Glutamatergic neuron (in vitro differentiated cells): ENCODE measurements at places on chromosomes 1 and 21. TPM values are rescaled to one million over a fixed set of nuclear protein-coding genes. Genes with fewer than 3 reads are reported as not detected.

- DNase-seq: no peak
- peaks cover 2% of the 10 kb centered on the region for H3K4me1 ChIP-seq
- H3K27me3 ChIP-seq: peaks cover 2% of the 10 kb centered on the region
- H3K4me3 ChIP-seq: no peak overlapping the region
These were observed 38.0 kb downstream of the EBNA1BP2 start for GRCh38 chr1:43134068-43134467.

Gene TTC24
- total RNA-seq: not detected

GRCh38 chr1:43214501-43215444 is 42.6 kb downstream of the CFAP57 start:
- H3K27me3 ChIP-seq: no peaks in the 10 kb centered on the region
- H3K27ac ChIP-seq: no peak overlapping the region
- DNase-seq: no peak

GRCh38 chr1:169959686-169960085 is 66.0 kb upstream of the SCYL3 start:
- no peaks in the 10 kb centered on the region for H3K27me3 ChIP-seq
- no peaks in the 10 kb centered on the region for H3K4me1 ChIP-seq
- no peaks in the 10 kb centered on the region for H3K36me3 ChIP-seq
- H3K27ac ChIP-seq: no peak overlapping the region
- no peak for DNase-seq

DNA sequence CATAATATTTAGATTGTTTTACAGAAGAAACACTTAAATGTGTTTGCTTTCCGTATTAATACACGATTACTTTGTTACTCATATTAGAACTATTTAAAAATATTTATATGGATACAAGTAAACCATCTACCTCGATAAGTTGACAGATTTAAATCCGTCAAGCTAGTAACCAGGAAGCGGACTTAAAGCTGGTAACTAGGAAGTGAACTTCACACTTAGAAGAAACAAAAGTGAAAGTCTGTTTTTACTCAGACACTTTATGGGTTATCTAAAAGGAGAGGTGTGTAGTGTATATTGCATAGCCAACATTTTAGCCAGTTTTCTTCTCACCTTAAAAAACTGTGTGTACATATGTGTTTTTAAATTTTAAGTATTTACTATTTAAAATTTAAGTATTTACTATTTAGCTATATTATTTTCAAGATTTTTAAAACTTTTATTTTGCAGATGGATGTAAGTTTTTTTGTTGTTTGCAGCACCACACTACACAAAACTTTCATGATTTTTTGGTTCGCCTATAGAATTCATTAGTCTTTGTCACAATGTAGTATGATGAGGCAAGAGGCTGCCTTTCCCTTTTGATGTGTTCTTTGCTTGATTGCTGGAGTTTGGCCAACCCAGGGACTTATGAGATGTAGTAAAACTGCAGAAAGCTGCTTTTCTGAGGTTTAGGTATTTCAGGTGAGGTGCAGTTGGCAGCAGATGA is 2.7 kb downstream of the USP25 start:
- H3K36me3 ChIP-seq: no peaks in the 10 kb centered on the region
- DNase-seq: no peak
- peaks cover 7% of the 10 kb centered on the region for H3K27me3 ChIP-seq
- H3K4me1 ChIP-seq: peaks cover 1% of the 10 kb centered on the region
- H3K4me3 ChIP-seq: no peak overlapping the region
- no peak overlapping the region for H3K27ac ChIP-seq
